ENCODE measurements at places on chromosomes 16 and 17. TPM values are rescaled to one million over a fixed set of nuclear protein-coding genes. Genes with fewer than 3 reads are reported as not detected.

TERB1 gene
- 0.41 TPM for polyA plus RNA-seq

ASPA gene
- polyA plus RNA-seq: 3.3 TPM

CCL4 gene
- polyA plus RNA-seq: 6.2 TPM

CAVIN1 gene
- 298 TPM for polyA plus RNA-seq

NHLRC4 gene
- 0.79 TPM for polyA plus RNA-seq

CACNA1G gene
- polyA plus RNA-seq: 15.2 TPM

SLC25A10 gene
- 3.6 TPM for polyA plus RNA-seq

CACNA1H gene
- polyA plus RNA-seq: 36.6 TPM

NPIPA3 gene
- polyA plus RNA-seq: 8.2 TPM

KCNAB3 gene
- 5.0 TPM for polyA plus RNA-seq

PKMYT1 gene
- polyA plus RNA-seq: 7.5 TPM

CCL15 gene
- polyA plus RNA-seq: 0.19 TPM

SDK2 gene
- polyA plus RNA-seq: 21.9 TPM

OR1A1 gene
- not detected for polyA plus RNA-seq

KRT27 gene
- polyA plus RNA-seq: not detected

SLC47A1 gene
- 0.62 TPM for polyA plus RNA-seq

AURKB gene
- polyA plus RNA-seq: 14.6 TPM

ADAD2 gene
- 0.59 TPM for polyA plus RNA-seq

CMTM4 gene
- 11.2 TPM for polyA plus RNA-seq

UNC45B gene
- 183 TPM for polyA plus RNA-seq

NBR1 gene
- 61.4 TPM for polyA plus RNA-seq

TNFRSF17 gene
- not detected for polyA plus RNA-seq

SMIM5 gene
- 10.0 TPM for polyA plus RNA-seq

UTS2R gene
- polyA plus RNA-seq: 3.9 TPM

KRTAP16-1 gene
- polyA plus RNA-seq: not detected

TBX2 gene
- 9.3 TPM for polyA plus RNA-seq

SMARCE1 gene
- 122 TPM for polyA plus RNA-seq

CYBC1 gene
- polyA plus RNA-seq: 39.2 TPM

KRTAP17-1 gene
- polyA plus RNA-seq: not detected

PRAC1 gene
- not detected for polyA plus RNA-seq

TP53TG3F gene
- polyA plus RNA-seq: not detected

MYO15B gene
- polyA plus RNA-seq: 63.5 TPM

HAS3 gene
- 1.5 TPM for polyA plus RNA-seq

ZACN gene
- 7.0 TPM for polyA plus RNA-seq

GAS2L2 gene
- polyA plus RNA-seq: not detected

CRYBA1 gene
- not detected for polyA plus RNA-seq

KIF2B gene
- polyA plus RNA-seq: not detected

TRIM16 gene
- 41.3 TPM for polyA plus RNA-seq

APOH gene
- polyA plus RNA-seq: 0.30 TPM

C16orf96 gene
- polyA plus RNA-seq: 0.66 TPM

RAB11FIP4 gene
- polyA plus RNA-seq: 1.6 TPM

NECAB2 gene
- 0.88 TPM for polyA plus RNA-seq

SYNGR3 gene
- polyA plus RNA-seq: 1.4 TPM

RILP gene
- 4.0 TPM for polyA plus RNA-seq

NOTUM gene
- 2.7 TPM for polyA plus RNA-seq
